ENCODE measurements at places on chromosomes 16 and 17.

- no peak for DNase-seq
Observed at GRCh38 chr17:62998166-62998565, 32.1 kb downstream of the TANC2 start.

DNA sequence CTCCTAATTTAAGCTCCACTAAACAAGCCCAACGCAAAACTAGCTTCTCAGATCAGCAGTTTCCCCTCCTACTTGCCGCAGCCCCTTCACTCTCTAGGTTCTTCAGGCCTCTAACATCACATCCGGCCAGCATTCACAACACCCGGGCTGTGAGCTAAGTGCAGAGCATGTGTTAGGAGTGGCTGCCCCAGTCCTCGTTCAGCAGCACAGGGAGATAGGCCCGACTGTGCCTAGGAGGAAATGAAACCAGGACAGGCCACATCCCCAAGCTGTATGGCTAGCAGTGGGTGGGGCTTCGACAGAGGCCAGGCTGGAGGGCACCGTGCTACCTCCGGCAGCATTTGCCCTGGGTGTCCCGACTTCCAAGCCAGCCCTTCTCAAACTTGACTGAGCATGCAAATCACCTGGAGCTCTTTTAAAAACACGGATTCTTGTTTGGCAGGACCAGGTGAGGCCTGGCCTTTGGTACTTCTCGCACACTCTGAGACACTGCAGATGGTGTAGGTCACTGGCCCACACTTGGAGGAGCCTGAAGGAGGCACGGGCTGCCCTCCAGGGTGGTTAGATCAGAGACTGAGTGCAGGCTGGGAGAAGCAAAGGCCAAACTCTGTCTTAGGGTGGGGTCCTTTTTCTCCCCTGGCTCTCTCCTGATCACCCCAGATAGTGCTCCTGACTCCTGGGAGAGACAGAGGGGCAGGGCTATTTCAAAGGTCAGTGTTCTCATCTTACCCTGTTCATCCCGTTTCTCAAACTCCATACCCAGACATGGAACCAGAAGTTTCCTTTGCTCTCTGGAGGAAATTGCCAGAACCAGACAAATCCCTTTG lies 202.0 kb downstream of the C16orf78 start:
- no peak for DNase-seq

- DNase-seq, result no peak
Observed at GRCh38 chr16:53737552-53737951, 33.6 kb downstream of the FTO start.

GRCh38 chr16:29820730-29821642 lies 724 bp downstream of the MVP start:
- DNase-seq, result no peak

GRCh38 chr17:266701-267667 lies 85.5 kb upstream of the DOC2B start:
- DNase-seq, result no peak

DNA sequence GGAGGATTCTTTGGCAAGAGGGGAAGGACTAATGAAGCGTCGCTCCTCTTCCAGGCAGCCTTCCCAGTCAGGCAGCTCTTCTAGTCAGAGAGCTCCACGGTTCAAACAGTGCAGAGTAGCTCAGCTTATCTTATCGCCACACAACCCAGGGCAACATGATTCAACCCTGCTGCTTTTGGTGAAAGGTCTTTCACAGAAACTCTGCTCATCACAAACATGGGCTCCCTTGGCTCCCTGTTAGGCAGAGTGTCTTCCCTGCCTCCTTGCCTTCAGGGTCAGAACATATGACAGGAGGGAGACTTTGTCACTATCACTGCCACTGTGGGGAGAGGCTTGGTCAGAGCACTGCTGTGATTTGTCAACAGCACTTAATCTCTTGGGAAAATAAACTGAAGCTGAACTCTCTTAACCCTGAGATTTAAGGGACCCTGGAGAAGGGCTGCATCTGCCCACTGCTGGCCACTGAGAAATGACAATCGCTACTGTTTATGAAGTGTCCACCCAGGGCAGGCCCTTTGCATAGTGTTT lies 6.9 kb upstream of the SLC13A2 start:
- DNase-seq, result no peak

DNA sequence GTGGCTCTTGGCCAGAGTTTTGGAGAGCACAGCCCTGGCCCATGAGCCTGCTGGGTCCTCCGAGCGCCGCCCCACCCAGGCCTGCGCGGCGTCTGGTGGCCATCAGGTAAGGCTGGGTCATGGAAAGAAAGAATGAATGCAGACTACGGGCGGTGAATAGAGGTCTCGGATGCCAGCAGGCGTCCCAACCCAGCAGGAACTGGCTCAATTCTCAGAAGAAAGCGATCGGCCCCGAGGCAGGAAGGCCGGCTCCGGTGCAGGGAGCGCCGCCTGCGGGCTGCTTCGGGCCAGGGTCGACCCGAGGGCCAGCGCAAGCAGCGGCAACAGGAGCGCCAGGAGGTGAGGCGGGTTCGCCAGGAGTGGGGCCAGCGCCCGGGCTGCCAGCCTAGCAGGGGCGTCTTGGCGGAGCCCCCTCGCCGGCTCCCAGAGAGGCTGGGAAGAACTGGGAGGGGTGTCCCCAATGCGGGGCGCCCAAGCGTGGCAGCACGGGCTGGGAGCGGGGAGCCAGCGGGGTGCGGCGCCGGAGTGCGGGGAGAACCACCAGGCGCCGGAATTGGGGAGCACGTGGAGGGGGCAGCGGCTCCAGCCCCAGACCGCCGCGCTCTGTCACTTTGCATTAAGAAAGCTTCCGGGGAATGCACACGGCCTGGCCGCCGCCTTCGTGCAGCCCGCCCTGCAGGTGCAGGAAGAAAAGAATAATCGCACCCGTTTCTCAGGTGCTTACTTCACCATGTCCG lies 7.1 kb upstream of the TMC5 start:
- DNase-seq, result no peak

GRCh38 chr16:3859889-3860288 lies 20.6 kb downstream of the CREBBP start:
- DNase-seq, result no peak

GRCh38 chr16:66270333-66270927 lies 96.1 kb upstream of the CDH5 start:
- no peak for DNase-seq

- DNase-seq, result no peak
Observed at GRCh38 chr16:50756473-50756872, 14.6 kb downstream of the CYLD start.

DNA sequence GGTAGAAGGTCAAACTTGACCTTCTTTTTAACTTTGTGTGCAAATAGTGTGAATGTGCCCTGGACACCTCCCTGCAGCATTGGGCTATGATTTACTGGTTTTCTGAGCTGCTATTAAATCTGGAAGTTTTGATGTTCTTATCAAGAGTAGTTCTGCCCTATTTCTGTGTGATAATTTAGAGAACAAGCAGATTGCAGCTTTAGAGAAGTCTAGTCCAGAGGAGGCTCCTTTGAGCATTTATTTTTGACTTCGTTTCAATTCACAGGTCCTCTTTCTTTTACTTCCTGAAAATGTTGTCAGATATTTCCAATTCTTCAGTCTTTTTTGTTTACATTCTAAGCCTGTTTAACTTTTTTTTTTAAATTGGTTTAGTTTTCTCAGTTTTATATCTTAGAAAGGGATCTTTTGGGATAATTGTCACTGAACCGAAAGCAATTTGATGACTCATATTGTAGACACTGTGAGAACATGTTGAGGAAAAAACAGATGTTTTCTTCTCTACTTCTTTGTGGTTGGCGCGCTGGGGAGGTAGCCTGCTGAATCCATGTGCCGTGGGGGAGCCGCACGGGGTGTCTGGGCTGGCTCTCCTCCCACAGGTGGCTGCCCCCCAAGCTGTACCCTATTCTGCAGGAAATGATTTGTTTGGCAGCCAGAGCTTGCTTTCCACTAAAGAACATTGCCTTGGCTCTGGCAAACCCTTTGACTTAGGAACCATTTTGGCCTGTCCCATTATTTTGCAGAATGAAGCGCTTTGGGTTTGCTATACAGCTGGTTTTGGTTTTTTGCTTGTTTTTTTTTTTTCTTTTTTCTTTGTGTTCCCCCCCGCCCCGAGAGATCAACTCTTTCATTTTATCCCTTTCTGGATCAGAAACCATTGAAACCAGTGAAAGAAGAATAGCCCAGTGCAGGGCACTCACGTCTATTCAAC lies 53.4 kb downstream of the MFSD11 start:
- DNase-seq, result peak; percentile 55

DNA sequence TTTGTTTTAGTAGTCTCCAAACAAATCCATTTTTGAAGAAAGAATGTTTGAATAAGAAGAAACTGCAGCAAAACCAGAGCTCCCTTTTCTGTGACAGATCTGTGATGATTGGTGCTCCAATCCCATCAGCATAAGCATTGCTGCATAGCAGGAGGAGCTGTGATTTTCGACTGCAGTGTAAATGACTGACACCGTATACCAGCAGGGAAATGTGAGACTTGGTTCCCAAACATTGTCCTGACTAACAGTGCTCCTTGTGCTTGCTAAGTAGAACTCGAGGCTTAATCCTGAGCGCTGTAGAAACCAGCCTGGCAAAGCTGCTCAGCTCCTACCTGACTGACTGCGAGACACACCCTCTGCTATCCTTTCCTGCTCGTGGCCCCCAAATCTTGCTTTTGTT lies 57.2 kb downstream of the NUP93 start:
- DNase-seq, result no peak

DNA sequence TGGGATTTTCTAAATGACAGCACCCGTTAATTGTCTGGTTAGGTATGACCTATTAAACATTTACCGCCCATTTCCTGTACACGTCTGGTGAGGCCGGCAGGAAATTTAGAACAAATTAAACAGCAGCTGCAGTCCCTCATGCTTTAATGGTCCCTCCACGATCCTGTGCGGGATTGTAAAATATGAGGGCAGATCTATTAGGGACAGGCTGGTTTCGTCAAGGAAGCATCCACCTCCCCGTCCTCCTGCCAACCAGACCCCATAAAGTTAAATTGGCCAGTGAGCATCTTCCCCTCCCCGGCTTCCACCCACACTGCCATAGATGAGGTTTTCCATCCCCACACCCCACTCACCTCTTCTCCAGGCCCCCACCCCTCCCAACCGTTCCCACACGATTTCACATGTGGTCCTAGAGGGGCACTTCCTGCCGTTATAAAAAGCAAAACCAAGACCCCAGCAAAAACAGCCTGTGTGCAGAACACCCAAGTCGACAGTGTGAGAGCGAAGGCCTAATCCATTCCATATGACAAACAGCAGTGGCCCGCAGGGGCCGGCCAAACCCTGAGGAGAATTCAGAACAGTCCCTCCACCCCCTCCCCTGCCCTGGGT lies 331.9 kb downstream of the FOXL1 start:
- DNase-seq, result no peak

DNA sequence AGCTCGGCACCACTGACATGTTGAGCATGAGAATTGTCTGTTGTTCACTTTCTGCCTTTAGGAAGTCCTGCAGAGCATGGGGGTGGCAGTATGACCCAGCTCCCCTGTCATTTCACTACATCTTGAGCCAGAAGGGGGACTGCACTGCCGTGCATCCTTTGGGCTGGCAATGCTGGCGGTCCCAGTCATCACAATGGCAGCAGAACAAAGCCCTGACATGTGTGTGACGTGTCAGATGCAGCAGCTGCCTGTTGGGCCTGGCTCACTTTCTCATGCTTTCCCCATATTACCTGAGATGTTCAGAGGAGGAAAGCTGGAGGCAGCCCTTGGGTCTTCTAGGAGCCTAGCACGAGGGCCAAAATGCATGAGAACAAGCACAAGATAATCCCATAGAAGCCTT lies 6.3 kb upstream of the ABAT start:
- no peak for DNase-seq

DNA sequence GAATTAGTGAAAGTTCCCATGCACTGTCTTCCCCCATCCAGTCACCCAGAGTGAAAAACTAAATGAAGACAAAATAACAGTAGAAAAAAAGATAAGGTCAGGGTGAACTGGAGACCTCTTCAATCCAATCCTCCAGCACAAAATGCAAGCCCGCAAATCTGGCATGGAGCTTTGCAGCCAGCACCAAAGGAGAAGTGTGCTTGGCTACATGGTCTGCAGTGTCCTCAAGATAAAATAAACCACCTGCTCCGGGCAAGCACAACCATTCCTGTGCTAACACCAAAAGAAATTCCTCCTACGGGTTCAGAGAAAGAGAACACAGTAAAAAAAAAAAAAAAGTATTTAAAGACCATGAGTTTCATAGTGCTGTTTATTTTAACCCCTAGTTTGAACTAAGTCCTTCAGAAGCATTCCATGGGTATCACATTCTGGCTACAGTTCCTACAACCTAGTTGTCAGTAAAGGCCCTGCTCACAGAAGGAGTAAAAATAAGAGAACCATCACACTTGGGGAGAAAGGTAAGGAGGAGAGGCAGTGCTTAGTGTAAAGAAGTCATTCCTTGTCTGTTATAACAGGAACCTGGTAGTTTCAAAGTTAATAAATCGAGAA lies 109.1 kb downstream of the GAS7 start:
- no peak for DNase-seq

DNA sequence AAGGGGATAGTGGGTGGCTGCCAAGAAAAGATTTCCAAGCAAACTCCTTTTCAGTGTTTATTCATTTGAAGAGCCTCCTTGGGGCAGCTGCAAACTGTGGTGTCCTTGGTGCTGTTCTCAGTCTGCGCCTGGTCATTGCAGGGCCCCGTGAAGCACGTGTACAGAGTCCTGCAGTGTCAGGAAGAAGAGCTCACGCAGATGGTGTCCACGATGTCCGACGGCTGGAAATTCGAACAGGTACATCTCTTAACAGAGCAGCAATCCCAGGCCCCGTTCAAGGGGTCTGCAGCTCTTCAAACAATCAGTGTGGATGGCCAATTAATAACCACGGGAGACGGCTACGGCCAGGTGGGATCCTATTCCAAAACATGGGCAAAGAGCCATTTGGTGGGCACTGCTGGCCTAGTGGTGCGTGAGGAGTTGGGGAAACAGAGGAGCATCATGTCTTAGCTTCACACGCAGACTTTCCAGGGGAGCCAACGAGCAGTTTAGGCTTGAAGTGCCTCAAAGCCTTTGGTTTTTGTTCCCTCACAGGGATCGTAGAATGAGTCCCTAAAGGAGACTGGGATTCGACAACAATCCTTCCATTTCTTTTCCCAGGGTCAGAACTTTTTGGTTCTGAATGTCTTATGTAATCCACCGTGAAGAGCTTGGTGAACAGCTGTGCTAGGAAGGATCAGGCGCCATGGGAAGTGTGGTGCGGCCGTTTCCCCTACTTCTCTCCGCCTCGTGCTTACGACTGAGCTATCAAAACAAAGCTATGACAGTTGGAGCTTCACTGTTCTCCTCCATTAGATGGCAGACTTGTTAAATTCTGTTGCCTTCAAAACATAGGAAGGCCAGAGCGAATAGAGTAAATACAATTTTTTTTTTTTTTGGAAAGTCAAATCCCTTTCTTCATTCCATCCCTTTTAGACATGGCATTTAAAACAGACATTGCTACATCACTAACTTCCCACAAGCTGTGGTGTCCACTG lies 12.6 kb downstream of the KCTD2 start:
- DNase-seq, result peak; percentile 72

- no peak for DNase-seq
Observed at GRCh38 chr16:1071561-1072225, 854 bp upstream of the SSTR5 start.
